ENCODE measurements at places on chromosomes 5 and 9. TPM values are rescaled to one million over a fixed set of nuclear protein-coding genes. Genes with fewer than 3 reads are reported as not detected.

Gene FREM1
- 0.97 TPM for total RNA-seq

Gene DEPDC1B
- total RNA-seq = 1.3 TPM

Gene NUTM2G
- total RNA-seq = not detected

Gene BTNL9
- not detected for total RNA-seq

Gene SMIM32
- not detected for total RNA-seq

Gene ELOVL7
- total RNA-seq = 0.49 TPM

Gene PCDHA9
- total RNA-seq = 0.36 TPM

Gene CPLANE1
- 29.4 TPM for total RNA-seq

Gene SLC45A2
- total RNA-seq = not detected

Gene KCTD16
- 0.24 TPM for total RNA-seq

Gene PCDHAC1
- 0.49 TPM for total RNA-seq

Gene IFNA2
- not detected for total RNA-seq

Gene HRCT1
- total RNA-seq = not detected

Gene PAEP
- total RNA-seq = not detected

Gene TAS2R1
- total RNA-seq = not detected

Gene ADRA1B
- total RNA-seq = 0.49 TPM

Gene SHOC1
- not detected for total RNA-seq

Gene PCDHB9
- 2.2 TPM for total RNA-seq

Gene TTC16
- total RNA-seq = not detected

Gene SLIT3
- 112 TPM for total RNA-seq

Gene GRIN1
- total RNA-seq = 0.12 TPM

Gene GABRP
- total RNA-seq = not detected

Gene LTC4S
- total RNA-seq = 1.6 TPM

Gene PRDM9
- not detected for total RNA-seq

Gene PRRX2
- total RNA-seq = 92.7 TPM

Gene AGTPBP1
- 28.2 TPM for total RNA-seq

Gene KIAA1958
- total RNA-seq = 4.4 TPM

Gene OLFM1
- total RNA-seq = 0.85 TPM

Gene PCDHB11
- total RNA-seq = 0.81 TPM

Gene PANK3
- 53.6 TPM for total RNA-seq

Gene FAM200C
- total RNA-seq = 1.7 TPM

Gene PCDH12
- 0.24 TPM for total RNA-seq

Gene PCDHA10
- total RNA-seq = 0.32 TPM

Gene OTP
- total RNA-seq = not detected

Gene OR1L4
- not detected for total RNA-seq

Gene RBM18
- 10.0 TPM for total RNA-seq

Gene POU5F2
- total RNA-seq = 2.6 TPM

Gene SHISAL2B
- not detected for total RNA-seq

Gene NRARP
- not detected for total RNA-seq

Gene CA9
- total RNA-seq = not detected

Gene ABO
- total RNA-seq = not detected

Gene FCN2
- not detected for total RNA-seq

Gene BASP1
- total RNA-seq = 128 TPM

Gene TBCA
- total RNA-seq = 49.2 TPM

Gene ANKRD34B
- not detected for total RNA-seq

Gene HSDL2
- total RNA-seq = 25.1 TPM

Gene CDH10
- 0.16 TPM for total RNA-seq

Gene FOCAD
- total RNA-seq = 82.2 TPM

Gene CAMK2A
- 0.65 TPM for total RNA-seq

Gene PPP3R2
- total RNA-seq = not detected

Gene ZNF608
- total RNA-seq = 31.0 TPM
